ENCODE measurements at places on chromosomes 5 and 9.
A peak's percentile ranks its signal among the peaks of the same experiment; 100 is the strongest.

DNA sequence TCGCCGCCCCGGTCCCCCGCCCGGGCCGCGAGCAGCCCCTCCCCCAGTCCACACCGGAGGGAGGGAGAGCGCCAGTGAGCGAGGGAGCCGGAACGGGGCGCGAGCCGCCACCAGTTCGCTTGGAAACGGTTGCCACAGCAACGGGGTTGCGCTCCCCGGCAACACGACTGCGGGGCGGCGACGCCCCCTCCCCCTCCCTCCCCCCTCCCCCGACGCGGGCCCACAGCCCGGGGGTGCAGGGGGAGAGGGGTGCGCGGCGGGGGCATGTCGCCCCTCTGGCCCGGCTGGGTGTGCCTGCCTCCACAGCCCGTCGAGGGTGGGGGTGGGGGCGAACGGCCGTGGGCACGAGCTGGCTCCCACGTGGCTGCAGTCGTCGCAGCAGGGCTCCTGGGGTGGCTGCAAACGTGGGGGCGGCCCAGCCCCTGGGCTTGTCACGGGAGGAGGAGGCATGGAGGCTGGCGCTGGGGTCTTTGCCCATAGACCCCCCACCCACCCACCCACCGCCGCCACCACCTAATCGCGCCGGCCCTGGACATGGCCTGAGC, 524 bp downstream of the PRR7 start:
- DNase-seq: peak; percentile 45

- no peak for DNase-seq
Observed at GRCh38 chr9:127096208-127096607, 26.2 kb downstream of the ANGPTL2 start.

DNA sequence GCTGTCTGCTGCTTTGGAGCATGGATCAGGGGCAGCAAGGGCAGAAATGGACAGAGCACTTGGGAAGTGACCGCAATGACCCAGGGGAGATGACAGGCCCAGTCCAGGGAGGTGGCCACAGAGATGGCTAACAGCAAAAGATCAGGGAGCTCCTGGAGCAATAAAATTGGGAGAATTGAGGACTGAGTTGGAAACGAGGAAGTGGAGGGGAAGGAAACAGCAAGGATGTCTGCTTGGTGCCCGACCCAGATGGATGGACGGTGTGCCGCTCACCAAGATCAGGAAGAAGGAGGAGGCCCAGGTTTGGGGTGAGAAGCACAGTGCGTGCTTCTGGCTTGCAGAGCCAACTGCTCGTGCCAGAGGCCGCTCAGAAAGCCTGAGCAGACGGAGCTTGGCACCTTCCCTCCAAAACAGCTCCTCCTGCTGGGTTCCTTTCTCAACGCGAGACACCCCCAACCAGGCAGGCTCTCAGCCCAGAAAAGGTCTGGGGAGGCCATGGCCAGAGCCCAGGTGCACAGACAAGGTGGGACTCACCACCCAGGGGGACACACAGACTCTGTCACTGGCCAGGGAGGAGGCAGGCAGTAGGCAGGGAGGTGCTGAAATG, 1.7 kb upstream of the SLC34A1 start:
- no peak for DNase-seq

- DNase-seq: no peak
Observed at GRCh38 chr9:128992995-128993394, 35.1 kb downstream of the SH3GLB2 start.

DNA sequence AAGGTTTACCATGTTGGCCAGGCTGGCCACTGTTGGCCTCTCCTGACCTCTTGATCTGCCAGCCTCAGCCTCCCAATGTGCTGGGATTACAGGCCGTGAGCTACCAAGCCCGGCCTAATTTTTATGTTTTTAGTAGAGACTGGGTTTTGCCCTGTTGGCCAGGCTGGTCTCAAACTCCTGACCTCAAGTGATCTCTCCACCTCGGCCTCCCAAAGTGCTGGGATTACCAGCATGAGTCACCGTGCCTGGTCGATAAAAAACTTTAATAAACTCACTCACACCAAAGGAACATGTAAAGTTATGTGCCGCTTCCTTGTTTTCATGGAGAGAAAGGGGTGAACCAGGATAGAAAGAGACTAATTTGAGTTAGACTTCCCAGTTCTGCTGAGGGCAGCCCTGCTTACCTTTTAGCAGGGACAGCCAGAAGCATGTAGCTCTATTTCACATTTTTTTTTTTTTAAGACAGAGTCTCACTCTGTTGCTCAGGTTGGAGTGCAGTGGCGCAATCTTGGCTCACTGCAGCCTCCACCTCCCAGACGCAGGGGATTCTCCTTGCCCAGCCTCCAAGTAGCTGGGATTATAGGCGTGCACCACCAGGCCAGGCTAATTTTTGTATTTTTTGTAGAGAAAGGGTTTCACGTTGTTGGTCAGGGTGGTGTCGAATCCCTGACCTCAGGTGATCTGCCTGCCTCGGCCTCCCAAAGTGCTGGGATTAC, 11.4 kb upstream of the HAUS6 start:
- no peak for DNase-seq

DNA sequence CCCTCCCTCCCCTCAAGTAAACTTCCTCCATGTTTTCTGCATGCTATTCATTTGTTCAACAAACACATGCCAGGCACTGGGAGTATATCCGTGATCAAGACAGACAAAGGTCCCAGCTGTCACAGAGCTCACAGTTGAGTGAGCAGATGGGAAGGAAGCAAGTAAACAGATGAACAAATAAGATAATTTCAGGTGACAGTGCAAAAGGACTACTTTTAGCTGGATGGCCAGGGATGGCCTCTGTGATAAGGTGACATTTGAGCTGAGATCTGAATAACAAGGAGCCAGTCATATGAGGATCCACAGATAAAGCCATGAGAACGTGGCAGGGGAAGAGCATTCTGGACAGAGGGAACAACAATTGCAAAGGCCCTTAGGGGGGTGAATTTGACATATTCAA, 121.7 kb upstream of the RAD23B start:
- no peak for DNase-seq

DNA sequence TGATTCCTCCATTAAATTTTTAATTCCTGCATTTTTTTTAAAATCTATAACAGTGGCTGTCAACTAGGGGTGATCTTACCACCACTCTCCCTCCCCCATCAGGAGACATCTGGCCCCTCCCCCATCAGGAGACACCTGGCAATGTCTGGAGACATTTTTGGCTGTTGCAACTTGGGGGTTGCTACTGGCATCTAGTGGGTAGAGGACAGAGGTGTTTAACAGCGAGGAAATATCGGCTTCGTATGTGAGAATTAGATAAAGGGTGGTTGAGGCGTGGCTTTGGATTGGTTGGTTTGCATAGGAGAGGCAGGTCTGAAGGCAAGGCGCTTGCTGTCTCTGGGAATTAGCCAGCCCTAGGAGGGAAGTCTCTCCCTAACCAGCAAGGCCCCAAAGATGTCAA, 10.5 kb downstream of the CDHR2 start:
- DNase-seq: no peak

- DNase-seq: no peak
Observed at GRCh38 chr9:95125652-95126051, 191.9 kb downstream of the FANCC start.

GRCh38 chr9:30744871-30745270, 1639.6 kb upstream of the ACO1 start:
- DNase-seq: no peak

- DNase-seq: no peak
Observed at GRCh38 chr5:16883806-16884205, 52.3 kb downstream of the MYO10 start.

DNA sequence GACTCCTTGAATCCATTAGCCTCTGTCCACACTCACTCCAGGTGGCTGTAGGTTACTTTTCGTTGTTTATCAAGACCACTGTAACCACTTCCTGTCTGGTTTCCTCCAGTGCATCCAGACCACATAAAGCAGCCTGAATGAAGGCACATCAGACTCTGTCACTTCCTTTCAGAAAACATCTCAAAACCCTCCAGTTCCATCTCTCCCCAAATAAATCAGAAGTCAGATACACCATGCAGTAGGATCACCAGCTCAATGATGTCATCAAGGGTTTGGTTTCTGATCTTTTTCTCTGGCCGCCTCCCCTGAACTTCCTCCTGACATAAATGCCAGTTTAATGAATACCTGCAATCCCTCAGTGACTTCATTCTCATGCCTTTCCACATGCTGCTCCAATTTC, 161.2 kb downstream of the ZNF462 start:
- DNase-seq: no peak

DNA sequence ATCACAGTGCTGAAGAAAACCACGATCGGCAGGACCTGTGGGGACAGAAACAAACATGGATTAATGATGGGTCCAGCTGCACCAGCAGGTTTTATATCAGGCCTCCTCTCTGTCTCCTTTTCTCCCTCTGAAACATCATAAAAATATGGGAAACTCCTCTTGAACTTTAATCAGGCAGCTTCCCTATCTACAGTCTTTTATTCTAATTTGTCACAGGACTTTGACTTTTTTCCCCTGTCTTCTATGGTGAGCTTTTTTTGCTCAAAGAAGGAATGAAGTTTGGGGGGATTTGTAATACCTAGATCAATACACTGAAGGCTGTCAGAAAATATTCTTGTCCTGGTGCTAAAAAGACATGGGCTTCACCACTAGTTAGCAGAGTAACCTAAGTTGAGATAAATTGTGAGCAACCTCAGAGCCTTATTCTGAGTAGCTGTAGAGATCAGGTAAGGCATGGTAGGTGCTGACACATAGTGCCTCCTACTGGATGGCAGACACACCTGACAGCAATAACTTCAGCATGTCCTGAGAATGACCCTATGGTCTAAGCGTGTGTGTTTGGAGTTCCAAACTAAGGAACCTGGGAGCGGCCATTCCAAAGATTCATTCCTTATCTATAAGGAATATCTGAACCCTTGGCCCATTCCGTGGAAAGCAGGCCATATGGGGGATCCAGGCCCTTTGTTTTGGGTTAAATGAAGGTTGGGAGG, 46.2 kb downstream of the SLC28A3 start:
- DNase-seq: no peak

GRCh38 chr9:36827593-36827992, 206.5 kb downstream of the PAX5 start:
- DNase-seq: no peak

- no peak for DNase-seq
Observed at GRCh38 chr5:43461066-43461465, 22.6 kb downstream of the TMEM267 start.

- no peak for DNase-seq
Observed at GRCh38 chr5:157187046-157187754, 6.6 kb downstream of the ITK start.

GRCh38 chr9:124765439-124765835, 5.7 kb downstream of the NR6A1 start:
- DNase-seq: no peak

- DNase-seq: no peak
Observed at GRCh38 chr5:56993241-56993640, 41.3 kb upstream of the MIER3 start.
